ENCODE measurements at places on chromosomes 3 and 15.

DNA sequence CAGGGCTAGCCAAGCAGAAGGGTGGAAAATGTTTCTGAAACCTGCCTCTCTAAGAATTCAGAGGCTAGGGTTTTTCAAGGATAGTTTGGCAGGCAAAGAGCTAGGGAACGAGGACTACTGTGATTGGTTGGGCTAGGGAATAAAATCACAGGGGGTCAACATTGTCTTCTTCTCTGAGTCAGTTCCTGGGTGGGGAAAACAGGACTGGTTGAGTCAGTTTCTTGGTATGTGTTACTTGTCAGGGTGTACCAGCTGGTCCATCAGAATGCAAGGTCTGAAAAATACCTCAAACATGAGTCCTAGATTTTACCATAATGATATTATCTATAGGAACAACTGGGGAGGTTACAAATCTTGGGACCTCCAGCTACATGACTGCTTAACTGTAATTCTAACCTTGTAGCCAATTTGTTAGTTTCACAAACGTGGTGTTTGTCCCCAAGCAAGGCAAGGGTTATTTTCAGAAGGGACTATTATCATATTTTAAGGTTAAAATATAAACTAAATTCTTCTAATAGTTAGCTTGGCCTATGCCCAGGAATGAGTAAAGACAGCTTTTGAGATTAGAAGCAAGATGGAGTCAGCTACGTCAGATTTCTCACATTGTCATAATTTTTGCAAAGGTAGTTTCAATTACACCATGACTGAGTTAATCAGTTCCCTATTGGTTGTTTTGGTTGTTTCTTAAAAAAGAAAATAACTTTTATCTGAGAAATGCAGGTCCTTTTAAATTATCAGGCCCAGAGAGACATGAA, 231.5 kb downstream of the ALCAM start:
- no peak for DNase-seq

DNA sequence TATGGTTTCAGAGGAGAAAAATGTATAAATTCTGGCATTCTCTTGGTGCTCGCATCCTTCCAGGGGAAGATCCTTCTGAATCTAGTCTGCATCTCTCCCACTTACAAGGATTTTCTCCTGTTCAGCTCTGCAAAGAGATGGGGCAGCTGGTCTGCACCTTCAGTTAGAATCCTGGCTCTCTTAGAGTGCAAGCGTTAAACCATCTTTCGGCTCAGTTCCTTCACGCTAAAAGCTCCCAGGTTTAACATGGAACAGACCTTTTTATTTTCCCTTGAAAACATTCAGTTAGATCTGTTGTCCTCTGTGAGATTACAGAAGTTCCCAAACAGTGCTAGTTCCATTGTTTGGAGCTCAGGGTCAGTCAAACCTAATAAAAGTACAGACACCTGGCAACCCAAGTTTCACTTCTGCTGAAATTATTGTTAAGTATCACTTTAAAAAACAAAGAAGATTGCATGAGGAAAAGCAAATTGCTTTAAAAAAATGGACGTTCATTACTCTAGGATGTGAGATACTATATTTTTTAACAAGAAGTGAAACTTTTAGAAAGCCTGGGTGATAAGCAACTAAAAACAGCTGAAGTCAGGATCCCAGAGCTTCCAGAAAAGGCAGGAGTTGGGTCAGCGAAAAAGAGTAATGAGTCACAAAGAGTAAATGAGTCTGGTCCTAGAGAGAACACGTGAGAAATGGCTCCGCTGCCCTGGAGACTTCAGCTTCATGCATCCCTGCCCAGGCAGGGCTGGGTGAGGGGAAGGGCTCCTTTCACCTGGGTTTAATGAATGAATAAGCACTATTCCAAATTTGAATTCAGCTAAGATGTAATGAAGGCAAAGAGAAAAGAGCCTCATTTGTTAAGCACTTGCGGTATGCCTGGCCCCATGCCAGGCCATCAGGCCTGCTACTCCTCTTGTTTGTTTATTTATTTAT, 63.3 kb downstream of the ABTB1 start:
- no peak for DNase-seq

- DNase-seq, result no peak
Observed at GRCh38 chr3:186073641-186074040, 35.2 kb downstream of the ETV5 start.

DNA sequence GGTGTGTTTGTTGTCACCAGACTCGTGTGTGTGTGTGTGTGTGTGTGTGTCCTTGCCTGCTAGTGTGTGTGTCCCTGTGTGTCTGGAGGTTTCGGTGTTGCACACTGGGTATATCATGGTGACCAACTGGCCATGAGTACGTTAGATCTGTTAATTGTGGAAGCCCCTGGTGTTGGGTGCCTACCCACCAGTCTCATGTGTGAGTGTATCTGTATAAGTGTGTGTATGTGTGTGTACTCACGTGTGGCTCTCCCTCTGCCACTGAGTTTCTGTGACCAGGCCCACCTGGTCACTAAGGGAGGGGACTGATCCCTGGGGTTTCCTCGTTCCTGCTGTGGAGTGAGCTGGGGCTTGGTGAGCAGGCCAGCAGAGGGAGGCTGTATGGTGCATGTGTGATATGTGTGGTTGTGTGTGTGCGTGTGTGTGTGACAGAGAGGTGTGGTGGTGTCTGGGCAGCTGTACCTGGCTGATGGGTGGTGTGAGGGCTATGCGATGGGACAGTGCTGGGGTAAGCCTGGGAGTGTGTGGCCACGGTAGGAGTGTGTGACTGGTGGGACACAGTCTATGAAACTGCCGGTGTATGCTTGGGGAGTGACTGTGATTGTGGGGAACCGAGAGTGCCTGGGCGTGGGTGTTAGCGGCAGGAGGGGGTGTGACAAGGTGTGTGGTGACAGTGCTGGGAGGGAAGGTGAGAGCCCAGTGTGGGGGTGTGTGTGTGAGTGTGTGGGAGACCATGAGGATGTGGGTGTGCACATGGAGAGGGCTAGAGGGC, 1.8 kb downstream of the PRKCD start:
- no peak for DNase-seq

GRCh38 chr3:112448939-112449338, 50.3 kb downstream of the BTLA start:
- no peak for DNase-seq

DNA sequence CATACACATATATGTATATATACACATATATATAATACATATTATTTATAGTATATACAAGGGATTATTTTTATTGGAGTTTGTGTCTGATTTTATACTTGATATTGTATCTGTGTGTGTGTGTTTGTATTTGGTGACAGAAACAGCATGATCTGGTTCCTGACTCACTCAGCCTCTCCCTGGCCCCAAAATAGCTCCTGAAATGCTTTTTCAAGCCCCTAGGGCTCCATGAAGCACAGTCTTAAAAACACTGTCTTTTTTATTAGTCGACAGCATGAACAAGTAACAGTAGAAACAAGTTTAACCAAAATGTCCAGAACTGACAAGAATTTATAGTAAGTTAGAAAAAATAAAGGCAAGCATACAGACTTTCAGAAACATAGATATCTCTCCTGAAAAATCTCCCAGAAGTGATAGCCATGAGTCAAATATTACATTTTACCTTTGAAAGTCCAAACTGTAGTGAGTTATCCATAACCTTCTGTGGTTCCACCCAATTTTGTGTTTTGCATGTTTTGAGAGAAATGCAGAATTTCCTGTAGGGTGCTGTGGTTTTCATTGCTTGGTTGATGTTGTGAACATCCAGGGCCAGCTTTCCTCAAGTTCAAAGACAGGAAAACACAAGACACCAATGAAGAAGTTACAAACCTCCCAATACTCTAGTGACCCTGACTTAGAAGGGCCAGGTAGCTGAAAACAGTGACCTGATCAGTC, 98.5 kb upstream of the CCDC80 start:
- no peak for DNase-seq

DNA sequence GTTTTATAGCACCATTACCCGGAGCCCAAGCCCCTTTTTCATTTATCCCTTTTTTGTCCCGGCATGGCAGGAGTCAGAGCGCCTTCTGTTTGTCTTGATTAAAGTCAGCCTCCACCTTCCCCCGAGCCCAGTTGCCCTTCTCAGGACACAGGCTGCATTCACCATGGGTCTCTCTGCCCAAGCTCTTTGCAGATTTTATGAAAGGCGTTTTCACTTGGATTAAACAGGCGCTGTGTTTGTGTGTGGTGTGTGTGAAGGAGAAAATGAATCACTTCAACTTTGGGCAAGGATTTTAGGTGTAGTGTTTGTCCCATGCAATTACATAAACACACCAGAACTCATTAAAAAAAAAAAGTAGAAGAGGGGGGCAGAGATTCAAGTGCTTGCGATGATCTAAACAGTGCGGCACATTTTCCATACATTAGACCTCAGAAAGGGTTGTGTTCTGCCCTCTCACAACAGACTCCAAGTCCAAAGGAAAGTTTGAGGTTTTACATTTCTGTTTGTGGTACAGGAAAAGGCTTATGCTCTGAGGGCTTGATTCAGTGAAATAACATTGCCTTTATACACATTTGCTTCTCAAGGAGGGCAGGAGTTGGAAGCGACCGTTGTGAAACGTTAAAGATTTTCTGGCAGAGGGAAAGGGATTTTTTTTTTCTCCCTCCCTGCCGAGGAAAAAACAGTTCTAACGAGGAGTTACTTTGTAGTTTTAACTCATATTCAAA, 14.5 kb upstream of the IL16 start:
- DNase-seq, result no peak

- no peak for DNase-seq
Observed at GRCh38 chr3:151327571-151328198, 1.7 kb downstream of the P2RY13 start.

DNA sequence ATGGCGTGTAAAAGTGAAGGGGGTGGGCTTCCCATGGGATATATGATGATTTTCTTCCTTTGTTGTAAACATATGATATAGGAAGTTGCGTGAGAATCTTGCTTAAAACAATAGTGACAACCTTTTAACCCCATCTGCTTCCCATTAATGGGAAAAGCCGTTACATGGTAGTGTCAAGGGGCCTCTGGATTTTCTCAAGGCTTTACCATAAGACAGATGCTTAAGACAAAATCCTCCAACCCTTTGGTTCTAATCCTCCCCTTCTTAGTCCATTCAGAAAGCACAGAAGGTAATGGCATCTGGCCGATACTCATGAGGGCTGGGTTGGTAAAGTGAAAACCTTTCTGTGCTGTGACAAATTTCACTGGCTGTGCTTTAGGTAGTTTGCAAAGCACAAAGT, 25.0 kb downstream of the DPH3 start:
- no peak for DNase-seq

DNA sequence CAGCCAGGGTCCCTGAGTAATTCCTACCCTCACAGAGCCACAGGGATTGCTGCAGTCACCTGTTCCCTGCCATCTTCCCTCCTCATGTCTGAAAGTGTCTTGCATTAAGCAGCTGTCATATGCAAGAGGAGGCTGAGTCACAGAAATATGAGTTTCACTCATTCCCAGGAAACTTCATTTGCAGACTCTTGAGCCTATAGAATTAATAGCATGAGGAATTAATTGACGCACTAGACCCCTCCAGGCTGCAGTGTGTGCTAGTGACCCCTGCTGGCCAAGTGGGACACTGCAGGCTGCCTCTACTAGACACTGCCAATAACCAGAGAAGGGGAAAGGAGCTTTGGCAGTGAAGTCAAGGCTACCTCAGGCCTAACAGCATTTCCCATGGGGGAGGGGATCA, 50.6 kb upstream of the SLC6A1 start:
- no peak for DNase-seq

- no peak for DNase-seq
Observed at GRCh38 chr3:187064210-187065115, 74.8 kb downstream of the RPL39L start.

- no peak for DNase-seq
Observed at GRCh38 chr15:32747921-32748342, 30.1 kb downstream of the GREM1 start.

- no peak for DNase-seq
Observed at GRCh38 chr15:83318861-83319415, 34.5 kb upstream of the BNC1 start.

DNA sequence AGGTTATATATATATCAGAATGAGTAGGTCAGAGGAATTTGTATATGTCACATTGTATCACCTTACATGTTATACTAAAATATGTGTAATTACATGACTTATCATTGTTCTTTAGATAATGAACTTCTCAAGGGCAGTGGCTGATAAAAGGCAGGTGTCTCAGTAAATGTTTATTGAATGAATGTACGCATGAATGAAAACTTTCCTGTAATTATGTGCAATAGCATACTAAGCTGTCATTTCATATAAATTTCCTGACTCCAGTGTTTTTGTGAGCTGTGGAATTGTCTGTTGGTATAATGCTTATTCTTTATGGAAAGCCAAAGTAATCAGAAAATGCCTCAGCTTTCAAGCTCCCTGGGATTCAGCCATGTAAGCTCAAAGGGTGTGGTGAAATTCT, 4.2 kb downstream of the TBC1D23 start:
- peak; percentile 34 for DNase-seq

- DNase-seq, result no peak
Observed at GRCh38 chr3:154690413-154690812, 260.4 kb upstream of the GPR149 start.

DNA sequence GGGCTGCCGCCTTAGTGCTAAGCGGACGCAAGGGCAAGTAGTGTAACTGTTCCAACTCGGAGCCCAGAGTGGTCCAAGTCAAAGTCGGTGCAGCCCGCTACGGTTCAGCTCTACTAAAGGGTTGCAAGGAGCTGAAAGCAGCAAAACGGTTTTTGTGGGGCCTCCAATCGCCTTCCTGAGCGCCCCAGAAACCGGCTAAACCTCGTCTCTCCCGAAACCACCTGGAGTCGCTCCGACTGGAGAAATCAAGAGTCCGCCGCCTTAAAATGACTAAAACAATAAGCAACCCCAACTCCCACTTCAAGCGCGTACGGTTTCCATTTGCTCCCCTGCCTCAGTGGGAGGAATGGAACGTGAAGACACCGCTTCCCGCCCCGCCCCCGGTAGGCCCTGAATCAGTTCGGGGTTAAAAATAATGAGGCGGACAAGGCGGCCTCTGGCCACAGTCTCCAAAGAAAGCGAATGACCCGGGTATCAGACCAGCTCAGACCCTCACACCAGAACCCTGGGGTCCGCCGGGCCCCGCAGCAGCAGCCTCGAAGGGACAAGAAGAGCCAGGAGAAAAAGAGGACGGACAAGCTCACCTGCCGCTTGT, 401 bp downstream of the SEC11A start:
- no peak for DNase-seq

DNA sequence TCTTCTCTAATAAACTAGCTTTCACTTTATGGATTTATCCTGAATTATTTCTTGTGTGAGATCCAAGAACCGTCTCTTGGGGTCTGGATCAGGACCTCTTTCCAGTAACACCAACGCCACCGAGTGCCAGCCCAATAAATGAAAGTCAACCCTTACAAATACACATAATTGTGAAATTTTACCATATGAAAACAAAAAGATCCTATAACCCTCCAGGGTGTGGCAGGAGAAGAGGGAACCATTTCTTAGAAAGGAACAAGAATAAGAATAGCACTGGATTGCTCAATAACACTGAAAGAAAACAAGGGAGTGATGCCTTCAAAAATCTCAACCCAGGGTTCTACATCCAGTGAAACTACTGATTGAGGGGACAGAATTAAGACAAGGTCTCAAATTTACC, 51.6 kb upstream of the ACKR4 start:
- no peak for DNase-seq

DNA sequence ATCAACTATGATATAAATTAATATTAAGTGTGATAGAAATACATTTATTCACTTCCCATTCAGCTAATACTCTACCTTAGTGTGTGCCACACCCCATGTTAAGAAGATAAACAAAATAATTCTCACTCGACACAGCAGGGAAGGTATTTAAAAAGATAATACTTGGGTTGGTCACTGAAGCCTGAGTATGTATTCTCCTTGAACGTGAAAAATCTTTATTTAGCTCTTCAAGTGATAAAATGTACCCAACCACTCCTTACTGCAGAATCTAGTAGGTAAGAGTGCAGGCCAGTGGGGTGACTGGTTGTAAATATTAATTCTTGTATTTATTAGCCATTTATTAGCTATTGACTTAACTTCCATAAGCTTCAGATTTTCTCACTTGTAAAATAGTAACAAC, 372.7 kb upstream of the THBS1 start:
- no peak for DNase-seq
